DMS79 (cell line): ENCODE measurements at places on chromosomes 4 and X.

DNA sequence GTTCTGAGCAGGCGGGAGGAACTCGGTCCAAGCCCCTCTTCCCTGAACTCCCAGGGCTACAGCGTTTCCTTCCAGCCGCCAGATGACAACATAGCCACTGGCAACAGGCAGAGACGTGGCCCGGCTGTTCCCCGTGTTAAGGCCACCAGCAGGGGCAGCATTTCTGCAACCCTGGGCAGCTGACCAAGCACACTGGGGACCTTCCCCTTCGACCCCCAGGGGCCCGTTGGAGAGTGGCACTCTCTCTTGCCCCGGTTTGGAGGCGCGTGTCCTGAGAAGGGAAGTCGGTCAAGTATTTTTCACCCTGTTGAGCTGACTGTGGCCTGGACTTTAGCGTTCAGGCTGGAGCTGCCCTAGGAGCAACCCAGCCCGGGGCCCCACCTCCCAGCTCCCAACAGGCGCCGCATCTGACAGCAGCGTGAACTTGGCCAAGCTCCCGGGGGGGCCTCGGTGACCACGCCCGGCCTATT, 37.6 kb downstream of the ZBTB49 start:
- DNase-seq, result no peak

GRCh38 chr4:147542229-147542990, 61.5 kb downstream of the EDNRA start:
- no peak for DNase-seq

GRCh38 chr4:184148738-184149637, 68.7 kb downstream of the ENPP6 start:
- no peak for DNase-seq

- DNase-seq, result no peak
Measured at GRCh38 chrX:26918631-26919030, 544.5 kb downstream of the PPP4R3C start.

DNA sequence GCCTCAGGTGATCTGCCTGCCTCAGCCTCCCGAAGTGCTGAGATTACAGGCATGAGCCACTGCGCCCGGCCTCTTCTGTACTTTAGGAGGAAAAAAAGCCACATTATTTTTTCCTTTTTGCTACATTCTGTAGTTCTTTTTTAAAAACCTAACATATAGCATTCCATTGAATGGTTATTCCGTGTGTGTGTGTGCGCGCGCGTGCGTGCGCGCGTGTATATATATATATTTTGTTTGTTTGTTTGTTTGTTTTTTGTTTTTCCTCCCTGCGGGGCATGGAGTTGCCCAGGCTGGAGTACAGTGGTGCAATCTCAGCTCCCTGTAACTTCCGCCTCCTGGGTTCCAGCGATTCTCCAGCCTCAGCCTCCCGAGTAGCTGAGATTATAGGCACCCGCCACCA, 59.5 kb downstream of the ARHGAP10 start:
- DNase-seq, result no peak

DNA sequence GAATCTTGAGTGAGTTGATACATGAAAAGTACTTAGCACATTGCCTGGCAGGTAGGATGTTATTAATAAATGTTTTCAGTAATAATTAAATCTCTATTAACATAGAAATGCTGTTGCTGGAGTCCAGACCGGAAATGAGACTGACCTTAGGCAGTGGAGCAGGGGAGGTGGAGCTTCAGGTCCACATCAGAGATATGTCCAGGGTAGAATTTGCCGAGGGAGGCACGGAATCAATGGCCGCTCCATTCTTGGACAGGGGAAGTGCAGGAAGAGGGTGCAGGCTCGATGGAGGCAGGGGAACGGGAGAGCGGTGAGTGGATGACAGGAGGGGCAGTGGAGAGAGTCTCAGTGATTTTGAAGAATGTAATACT, 107.3 kb downstream of the GATB start:
- DNase-seq, result no peak

GRCh38 chrX:37825215-37825842, 22.0 kb downstream of the DYNLT3 start:
- DNase-seq, result no peak

GRCh38 chrX:154655786-154656185, 2.4 kb upstream of the CTAG2 start:
- no peak for DNase-seq

DNA sequence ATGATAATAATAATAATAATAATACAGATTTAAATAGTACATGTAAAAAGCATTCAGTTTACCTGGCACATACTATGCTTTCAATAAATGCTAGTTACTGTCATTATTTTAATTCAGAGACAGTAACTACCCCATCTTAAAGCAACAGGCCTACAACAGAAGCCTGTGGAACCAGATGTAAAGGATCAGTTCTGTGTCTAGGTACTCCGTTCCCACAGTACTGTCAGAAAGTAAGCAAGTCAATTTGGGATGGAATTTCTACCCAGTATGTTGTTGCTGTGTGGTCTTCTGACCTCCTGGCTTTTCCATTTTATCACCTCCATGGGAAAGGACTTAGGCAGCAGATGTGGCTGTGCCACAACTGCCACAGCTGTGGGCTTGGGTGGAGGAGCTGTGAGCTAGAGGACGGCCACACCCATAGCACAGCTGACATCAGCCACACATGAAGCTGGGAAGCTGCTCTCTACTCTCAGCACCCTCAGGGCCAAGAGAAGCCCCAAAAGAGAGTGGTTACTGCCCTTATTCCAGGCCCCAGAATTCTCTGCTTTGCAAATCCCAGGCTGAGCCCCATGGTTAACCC, 102.8 kb downstream of the CBR4 start:
- no peak for DNase-seq

- no peak for DNase-seq
Measured at GRCh38 chr4:150332086-150332485, 249.9 kb upstream of the MAB21L2 start.

- no peak for DNase-seq
Measured at GRCh38 chr4:125169192-125169591, 145.6 kb upstream of the FAT4 start.

DNA sequence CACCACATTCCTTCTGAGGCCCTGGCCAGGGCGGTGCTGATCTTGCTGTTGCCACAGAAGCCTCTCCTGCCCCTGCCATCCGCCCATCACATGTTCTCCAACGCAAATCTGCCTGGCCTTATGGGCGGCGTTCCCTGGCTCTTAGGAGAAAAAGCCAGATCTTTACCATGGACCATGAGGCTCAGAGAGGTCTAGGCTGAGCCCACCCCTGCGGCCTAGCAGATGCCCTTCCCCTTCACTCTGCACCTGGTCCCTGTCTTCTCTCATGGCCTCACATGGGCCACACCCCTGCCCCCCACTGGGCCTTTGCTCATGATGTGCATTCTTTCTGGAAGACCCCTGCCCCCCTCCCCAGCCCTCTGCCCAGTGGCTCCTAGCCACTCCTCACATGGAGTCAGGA, 78.5 kb downstream of the CRMP1 start:
- no peak for DNase-seq

- DNase-seq, result no peak
Measured at GRCh38 chr4:42172921-42173320, 20.5 kb upstream of the BEND4 start.

DNA sequence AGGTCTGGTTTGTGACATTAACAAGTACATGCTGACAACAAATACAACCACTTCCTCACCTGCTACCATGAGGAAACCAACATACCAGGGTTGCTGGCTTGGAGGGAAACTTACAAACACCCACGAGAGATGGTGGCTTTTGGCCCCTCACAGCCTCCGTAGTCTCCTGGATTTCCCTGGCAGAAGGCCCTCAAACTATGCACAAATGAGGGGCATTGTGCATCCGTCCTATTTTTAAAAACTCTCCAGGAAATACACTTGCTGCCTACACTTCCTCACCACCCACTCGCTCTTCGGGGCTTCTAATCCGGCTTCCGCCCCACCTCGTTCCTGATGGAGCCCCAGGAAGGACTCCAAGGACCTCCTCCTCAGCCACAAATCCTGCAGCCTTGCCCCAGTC, 355.0 kb upstream of the GATB start:
- no peak for DNase-seq

DNA sequence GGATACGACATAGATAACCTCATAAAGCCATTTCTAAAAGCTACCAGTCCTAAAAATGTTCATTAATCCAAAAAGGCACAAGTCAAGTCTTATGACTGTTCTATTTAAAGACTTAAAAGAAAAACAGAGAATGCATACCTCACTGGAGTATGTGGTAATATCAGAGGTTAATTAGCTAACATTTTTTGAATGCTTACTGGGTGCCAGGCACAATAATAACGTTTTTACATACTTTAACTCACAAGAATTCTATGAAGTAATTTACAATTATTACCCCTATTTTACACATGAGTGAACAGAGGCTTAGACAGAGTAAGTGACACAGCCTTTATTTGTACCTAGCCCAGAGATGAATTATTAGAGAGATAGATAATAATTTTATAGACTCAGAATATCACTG, 207.5 kb downstream of the PDGFC start:
- no peak for DNase-seq

DNA sequence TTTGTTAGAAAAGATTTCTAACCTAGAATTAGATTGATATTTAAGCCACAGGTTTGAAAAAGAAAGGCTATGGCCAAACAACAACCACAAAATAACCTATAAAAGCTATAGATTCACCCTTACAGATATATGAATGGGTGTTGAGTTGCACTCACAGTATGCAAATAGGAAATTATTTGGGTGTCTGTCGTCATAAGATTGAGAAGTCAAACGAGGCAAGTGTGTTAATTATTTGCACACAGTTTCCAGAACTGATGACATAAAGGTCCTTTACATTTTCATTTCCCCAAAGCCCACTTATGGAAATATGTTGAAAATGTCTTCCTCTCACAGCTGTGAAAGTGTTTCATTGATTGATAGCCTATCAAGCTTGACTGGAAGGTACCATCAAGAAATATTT, 101.2 kb upstream of the CXCL13 start:
- DNase-seq, result no peak

DNA sequence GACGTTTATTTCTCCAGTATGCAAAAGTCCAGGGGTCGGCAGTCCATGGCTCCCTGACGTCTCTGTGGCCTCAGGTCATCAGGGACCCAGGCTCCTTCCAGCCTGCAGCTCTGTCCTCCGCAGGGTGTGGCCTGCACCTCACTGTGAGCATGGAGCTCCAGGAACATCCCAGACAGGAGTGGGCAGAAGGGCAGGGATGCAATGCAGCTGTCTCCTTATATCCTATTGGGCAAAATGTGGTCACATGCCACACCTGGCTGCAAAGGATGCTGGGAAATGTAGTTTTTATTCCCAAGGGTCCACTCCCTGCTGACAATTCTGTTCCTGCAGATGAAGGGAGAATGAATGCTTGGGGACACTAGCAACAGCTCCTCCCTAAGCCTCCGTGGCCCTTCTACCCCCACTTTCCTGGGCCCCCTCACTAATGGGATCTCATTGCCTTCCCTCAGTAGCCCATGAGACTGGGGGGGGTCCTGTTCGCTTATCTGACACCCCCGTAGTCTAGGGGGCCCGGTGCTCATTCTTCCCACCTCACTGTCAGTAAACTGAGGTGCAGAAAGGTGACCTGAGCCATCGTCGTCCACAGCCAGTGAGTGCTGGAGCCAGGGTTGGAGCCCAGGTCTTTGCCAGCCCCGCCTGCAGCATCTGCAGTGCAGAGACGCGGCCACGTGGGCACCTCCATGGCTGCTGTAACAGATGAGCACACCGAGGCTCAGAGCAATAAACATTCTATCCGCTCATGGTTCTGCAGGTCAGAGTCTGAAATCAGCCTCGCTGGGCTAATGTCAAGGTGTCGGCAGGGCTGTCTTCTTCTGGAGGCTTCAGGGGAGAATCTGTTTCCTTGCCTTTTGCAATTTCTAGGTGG, 5.9 kb upstream of the GRPEL1 start:
- no peak for DNase-seq

DNA sequence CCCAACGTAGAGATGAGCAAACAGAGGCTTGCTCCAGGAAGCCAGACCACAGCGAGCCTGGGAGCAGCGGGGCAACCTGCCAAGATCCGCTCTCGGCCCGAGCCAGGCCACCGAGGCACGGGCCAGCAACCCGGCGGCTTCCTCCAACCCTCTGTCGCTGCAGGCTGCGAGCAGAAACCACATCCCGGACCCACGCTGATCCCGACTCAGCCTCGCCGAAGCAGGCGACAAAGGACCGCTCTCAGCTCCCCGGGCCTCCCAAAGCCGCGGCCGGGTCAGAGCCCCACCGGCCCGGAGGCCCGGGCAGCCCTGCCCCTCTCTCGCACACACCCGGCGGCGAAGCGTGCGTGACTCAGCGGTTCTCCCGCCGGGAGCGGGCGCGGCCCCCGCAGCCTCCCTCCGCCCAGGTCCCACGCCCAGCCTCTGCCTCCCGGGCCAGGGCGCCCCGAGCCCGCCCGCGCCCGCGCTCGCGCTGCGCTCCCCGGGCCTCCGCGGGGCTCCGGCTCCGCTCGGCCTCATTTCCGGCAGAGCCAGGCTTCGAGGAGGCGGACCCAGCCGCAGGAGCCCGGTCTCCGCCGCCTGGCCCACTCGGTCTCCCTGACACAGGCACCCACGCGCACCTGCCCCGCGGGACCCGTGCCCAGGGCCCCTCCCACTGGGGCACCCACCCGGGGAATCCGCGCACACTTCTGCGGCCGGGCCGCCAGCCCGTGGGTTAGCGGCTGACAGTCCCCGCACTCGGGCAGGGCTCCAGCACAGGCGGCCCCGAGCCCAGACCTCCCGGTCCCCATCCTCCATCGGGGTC, 1.7 kb downstream of the PPP2R2C start:
- no peak for DNase-seq

GRCh38 chr4:174423257-174423944, 98.9 kb downstream of the HPGD start:
- no peak for DNase-seq

DNA sequence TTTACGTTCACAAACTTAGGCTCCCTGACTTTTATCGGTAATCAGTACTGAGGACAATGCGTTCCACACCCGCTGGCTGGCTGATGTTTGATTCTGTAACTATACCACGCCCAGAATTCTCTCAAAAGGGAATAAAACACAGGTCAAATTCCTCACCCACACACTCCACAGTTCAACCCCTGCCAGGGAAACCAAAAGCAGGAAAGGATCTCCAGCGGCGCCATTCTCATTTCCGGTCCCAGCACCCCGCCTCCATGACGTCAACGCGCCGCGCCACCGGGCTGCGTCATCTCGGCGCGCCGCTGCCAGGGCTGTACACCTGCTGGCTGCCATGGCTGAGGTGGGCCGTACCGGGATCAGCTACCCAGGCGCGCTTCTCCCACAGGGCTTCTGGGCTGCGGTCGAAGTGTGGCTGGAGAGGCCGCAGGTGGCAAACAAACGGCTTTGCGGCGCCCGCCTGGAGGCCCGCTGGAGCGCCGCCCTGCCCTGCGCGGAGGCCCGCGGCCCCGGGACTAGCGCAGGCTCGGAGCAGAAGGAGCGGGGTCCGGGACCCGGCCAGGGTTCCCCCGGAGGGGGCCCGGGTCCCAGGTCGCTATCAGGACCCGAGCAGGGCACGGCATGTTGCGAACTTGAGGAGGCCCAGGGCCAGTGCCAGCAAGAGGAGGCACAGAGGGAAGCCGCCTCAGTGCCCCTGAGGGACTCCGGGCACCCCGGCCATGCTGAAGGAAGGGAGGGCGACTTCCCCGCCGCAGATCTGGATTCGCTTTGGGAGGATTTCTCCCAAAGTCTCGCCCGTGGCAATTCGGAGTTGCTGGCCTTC, at the start of the genes ACOX3 and TRMT44:
TSS of gene ACOX3 (minus strand) at position 232 of the 820 bp plus-strand sequence. CDS start 24,202 bp downstream, outside the sequence.
TSS of gene TRMT44 (plus strand) at position 286 of the 820 bp plus-strand sequence. CDS start at position 332, 46 bp downstream.
- peak; percentile 39 for DNase-seq
